ENCODE measurements at places on chromosomes 16 and 17.
A peak's percentile ranks its signal among the peaks of the same experiment; 100 is the strongest.

- no peak for DNase-seq
These were observed 23.1 kb upstream of the MEIOB start for GRCh38 chr16:1895068-1895467.

GRCh38 chr16:68732741-68733399 lies 4.2 kb upstream of the CDH1 start:
- DNase-seq, result no peak

DNA sequence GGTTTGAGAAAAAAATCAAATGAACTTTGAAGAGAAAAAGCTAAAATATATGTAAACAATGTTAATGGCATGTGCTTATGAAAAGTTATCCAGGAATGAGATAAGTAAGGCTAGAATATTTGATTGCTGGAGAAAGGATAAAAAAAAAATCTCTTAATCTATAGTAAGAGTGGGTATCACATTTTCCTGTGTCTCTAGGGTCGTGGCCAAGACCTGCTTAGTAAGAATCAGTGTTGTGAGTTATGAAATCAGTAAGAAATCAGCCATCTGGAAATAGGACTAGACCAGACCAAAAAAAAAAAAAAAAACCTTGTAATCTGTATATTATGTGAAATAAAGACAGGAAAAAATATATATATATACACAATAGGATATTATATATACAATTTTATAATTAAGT lies 1153.9 kb downstream of the CDH11 start:
- DNase-seq, result no peak

- DNase-seq, result no peak
These were observed 41.7 kb downstream of the DNAH17 start for GRCh38 chr17:78535273-78536197.

GRCh38 chr17:50272711-50273653 lies 1.3 kb upstream of the TMEM92 start:
- no peak for DNase-seq

GRCh38 chr17:74274060-74274708 lies at the start of gene DNAI2:
DNAI2 (plus strand) TSS chr17:74274234; CDS start chr17:74281818, 7,584 bp downstream.
- no peak for DNase-seq

DNA sequence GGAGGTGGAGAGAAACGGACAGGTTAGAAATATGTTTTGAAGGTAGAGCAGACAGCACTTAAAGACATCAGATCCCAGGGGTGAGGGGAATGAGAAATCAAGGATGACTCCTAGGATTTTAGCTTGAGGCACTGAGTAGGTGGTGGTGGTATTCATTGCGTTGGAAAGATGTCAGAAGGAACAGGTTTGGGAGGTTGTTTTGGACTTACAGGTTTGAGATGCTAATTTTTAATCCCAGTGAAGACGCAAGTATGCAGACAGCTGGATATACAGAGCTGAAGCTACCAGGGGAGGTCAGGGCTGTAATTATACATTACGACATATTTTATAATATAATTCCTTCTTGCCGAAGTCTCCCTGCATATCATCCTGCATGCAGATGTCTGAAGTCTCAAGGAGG lies 433.3 kb downstream of the XYLT1 start:
- DNase-seq, result no peak

GRCh38 chr16:28609631-28610594 lies at the start of gene SULT1A1:
SULT1A1 (minus strand) TSS chr16:28610044; CDS start chr16:28608855, 1,189 bp downstream.
- peak; percentile 77 for DNase-seq

DNA sequence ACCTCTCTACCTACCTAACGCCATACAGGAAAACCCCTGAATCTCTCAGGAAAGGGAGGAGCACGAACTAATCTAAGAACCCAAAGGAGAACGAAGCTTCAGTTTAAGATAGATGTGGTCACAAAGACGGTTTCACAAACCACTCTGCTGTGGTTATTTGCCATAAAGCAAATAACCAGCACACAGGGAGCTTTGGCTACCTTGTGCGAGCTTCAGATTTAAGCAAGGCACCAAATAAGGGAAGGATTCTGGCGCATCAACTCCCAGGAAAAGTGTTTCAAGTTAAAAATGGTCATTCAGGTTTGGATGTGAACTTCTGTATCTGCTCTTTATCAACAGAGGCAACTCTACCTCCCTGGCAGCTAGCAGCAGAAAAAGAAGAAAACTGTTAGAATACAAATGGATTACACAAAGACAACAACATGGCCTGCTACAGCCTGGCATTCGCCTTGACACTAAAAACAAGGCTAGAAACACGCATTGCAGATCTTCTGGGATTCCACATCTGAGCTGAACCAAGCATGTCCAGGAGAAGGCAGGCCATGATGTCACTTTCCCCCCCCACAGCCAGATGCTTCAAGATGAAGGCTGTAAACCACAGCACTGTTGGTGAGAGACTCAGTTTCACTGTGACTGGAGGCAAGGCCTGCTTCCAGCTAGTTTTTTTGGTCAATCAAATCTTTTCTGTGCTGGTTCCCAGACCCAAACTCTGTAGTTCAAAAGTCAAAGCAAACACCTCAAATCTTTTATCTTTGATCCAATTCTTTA lies 43.6 kb downstream of the SMG6 start:
- no peak for DNase-seq

DNA sequence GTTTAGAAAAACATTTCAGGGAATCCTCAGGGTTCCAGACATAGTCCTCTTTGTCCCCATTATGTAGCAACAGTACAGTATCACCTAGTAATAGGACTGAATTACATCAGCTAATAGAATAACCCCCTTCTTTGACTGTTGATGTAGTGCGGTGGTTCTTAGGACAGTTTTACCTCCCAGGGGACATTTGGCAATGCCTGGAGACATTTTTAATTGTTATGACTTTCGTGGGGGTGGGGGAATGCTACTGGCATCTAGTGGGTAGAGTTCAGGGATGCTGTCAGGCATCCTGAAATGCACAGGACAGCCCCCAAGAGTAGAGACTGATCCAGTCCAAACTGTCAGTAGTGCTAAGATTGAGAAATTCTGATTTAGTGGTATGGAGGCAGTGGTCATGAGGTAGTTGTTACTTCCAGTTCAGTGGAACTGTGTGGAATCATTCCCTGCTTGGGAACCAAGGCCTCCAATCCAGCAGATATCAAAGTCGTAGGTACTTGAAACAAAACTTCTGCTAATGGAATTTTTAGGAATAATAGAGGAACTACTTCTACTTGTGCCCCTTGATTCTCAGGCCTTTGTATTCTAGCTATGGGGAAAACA lies 20.3 kb downstream of the NF1 start:
- DNase-seq, result no peak

DNA sequence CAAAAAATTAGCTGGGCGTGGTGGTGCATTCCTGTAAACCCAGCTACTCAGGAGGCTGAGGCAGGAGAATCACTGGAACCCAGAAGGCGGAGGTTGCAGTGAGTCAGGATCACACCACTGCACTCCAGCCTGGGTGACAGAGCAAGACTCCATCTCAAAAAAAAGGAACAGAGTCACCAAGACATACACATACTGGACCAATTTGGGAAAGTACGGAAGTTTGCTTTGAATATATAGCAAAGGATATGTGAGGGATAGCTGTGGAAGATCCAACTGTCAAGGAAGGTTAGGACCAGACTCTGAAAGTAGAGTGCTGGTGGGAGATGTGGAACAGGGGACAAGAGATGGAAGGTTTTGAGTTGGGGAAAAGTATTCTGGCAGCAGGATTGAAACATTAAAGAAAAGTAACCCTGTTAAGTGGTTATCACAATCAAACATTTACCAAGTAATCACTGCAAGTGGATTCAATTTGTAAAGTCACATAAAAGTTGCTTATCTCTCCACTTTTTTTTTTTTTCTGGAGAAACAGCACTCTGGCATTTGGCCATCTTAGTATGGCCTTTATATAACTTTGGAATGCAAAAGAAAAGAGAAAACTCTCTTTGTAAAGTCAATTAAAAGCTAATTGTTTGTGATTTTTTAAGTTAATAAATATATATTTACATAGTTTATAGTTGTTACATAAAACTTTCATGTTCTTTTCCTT lies 259.4 kb upstream of the TBX2 start:
- no peak for DNase-seq

GRCh38 chr16:22326771-22327445 lies 29.7 kb downstream of the POLR3E start:
- DNase-seq, result no peak

GRCh38 chr17:16515933-16516332 lies 23.9 kb upstream of the LRRC75A start:
- no peak for DNase-seq

DNA sequence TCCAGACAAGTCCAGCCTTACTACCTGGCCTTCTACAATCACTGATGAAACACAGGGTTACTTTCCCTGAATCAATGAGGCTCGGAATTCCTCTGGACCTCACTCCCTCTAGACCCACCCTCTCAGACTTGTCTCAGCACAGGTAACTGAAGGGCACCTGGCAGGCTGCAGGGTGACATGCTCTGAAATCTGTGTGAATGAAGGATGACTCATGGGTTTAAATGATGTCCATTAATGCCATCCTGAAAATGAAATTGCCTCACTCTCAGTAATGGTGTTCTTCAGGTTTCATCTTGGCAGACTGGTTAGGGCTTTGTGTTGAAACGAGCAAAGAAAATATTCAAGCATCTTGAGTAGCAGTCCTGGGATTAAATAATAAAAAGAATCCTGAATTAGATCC lies 134.4 kb downstream of the MAF start:
- no peak for DNase-seq

- peak; percentile 89 for DNase-seq
These were observed 1.5 kb upstream of the MAF start for GRCh38 chr16:79601931-79602627.

DNA sequence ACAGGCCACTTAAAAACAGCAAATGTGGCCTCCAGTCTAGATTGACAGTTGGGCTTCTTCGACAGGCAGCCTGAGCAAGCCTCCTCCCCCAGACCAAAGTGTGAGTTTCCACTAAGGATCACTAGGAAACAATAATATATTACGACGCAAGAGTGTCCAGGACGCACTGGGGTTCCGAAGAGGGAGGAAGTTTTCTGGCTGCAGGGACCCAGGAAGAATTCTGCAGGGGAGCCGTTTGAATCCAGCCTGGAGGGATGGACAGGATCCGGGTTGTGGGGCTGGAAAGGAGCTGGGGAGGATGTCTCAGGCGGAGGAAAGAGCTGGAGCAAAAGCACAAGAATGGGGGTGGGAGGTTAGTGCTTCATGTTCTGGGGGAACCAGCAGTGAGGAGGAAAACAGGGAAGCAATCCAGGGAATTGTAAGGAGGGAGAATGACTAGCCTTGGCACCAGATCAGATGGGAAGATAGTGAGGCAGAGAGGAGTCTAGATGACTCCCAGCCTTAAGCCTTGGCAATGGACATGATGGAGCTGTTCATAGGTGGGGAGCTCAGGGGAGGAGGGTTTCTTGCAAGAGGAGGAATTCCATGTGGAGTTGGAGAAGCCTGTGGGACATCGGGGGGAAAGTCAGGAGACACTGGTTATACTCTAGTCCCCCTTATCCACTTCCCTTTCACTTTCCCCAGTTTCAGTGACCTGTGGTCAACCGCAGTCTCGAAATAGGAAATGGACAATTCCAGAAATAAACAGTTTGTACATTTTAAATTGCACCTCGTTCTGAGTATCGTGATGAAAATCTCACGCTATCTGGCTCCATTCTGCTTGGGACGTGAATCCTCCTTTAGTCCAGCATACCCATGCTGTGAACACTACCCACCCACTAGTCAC lies 26.6 kb downstream of the NGFR start:
- DNase-seq, result no peak

DNA sequence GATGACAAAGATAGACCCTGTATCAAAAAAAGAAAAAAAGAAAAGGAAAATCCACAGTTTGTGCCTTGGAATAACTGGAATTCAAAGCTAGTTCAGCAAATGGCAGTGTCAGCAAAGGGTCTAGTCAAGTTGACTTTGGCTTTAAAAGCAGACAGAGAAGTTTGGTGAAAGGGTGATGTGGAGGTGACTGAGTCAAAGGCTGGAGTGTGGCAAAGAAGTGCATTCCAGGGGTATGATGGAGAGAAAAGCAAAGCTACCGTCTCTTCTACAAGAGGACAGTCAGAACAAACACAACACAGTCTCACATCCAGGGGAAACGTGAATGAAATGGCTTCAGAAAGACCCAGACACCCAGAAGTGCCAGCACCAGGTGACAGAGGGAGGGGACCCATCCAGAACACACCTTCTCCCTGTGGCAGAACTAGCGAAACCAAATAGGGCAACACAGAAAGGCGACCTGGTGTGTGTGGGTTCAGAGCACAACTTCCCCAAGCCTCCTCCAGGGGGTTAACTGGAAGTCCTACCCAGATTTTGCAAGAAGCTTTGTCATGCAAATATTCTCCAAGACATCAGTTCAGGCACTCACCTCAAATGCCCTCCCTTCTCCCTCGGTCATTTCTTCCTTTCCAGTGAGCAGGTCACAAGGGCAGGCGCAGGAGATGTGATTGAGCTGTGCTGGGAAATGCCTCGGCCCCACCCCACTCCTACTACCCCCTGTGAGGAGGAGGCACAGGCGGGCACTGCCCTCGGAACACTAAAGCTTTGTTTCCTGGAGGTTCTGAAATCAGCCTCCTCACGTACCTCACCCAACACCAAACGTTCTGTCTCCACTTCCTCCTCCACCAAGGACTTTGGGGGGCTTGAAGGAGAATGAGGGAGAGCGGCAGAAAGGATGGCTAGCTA lies 481.9 kb downstream of the SOX9 start:
- DNase-seq, result peak; percentile 40

DNA sequence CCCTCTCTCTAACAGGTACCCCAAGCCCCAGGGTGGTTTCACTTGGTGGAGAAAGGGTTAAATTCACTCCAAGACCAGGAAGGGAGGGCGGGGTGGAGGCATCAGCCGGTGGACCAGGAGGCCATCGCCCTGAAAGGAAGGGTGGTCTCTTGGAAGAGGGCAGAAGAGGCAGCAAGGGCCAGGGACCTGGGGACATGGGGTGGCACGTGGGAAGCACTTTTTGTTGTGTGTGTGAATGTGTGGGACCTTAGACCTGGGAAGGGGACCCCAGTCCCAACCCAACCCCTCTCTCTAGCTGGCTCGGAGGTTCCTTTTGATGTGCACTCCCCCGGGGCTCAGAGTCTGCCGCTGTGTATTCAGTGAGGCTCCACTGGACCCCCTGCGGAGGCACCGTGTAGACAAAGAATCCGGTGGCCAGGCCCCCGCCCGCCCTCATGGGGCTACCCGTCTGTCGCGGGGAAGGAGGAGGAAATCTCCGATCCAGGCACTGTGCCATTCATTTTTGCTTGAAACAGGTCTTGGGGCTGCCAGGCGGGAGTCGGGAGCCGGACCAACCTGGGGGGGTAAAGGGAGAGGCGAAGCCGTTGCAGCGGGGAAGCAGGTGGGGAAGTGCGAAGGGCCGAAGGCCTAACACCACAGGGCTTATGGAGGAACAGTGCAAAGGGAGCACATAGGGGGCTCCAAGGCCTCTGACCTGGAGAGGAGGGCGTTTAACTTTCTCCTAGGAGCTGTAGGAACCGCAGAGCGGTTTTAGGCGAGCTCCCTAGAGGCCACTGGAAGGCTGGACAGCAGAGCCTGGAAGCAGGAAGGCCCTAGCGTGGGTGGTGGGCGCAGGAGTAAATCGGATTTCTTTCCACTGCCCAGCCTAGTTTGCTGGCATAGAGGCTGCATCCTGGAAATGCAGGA lies 3.2 kb upstream of the WNT3 start:
- no peak for DNase-seq

- no peak for DNase-seq
These were observed 540 bp downstream of the PPP4C start for GRCh38 chr16:30076276-30076791.
